Stimulated activated CD8-positive, alpha-beta memory T cell treated with anti-CD3 and anti-CD28 coated beads, Interleukin-4, amount 100 ng/mL, for 1 hour (primary cell): ENCODE measurements at places on chromosomes 16 and 17.

- DNase-seq: no peak
Measured at GRCh38 chr16:50238314-50238713, 28.0 kb upstream of the ADCY7 start.

GRCh38 chr16:49604602-49605001 lies 231.0 kb downstream of the C16orf78 start:
- no peak for DNase-seq

DNA sequence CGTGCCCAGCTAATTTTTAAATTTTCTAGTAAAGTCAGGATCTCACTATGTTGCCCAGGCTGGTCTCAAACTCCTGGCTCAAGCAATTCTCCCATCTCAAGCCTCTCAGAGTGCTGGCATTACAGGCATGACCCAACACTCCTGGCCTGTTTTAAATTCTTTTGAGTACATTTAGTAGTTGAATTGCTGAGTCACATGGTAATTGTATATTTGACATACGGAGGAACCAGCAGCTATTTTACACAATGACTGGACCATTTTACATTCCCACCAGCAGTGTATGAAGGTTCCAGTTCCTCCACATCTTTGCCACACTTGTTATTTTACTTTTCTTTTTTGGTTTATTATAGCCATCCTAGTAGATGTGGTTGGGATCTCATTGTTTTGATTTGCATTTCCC lies 43.6 kb downstream of the RHOT1 start:
- DNase-seq: no peak

DNA sequence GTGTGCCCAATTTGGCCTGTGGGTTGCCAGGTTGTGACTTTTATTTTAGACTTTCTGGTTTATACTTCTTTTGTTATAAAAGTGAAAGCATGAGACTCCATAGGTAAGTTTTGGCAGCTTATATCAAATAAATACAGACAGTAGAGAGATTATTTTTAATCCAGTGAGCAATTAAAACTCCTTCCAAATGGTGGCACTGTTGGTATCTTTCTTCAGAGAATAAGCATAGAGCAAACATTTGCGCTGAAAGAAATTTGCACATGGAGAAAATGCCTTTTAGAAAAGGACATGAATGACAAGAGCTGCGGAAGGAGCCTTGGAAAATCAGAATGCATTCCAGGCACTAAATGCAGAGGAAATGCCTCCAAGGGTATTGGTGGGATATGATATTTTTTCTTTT lies 46.1 kb upstream of the DNAJA2 start:
- no peak for DNase-seq

GRCh38 chr17:8310601-8311123 lies 621 bp downstream of the ARHGEF15 start:
- no peak for DNase-seq

DNA sequence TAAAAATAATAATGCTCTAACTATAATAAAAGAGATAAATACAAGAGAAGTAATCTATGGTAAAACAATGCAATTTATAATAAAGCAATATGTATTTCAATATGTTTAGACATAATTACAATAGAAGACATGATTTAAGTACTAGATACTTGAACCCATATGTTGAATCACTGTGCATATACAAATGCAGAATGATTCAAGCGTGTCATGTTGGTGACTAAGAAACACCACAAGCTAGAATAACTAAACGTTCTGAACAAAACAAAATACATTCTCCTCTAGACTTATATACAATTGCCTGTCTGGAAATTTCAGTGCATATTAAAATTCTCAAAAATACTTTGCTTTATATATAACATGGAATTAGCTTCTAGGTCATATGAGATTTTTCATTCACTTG lies 11.2 kb downstream of the TADA2A start:
- no peak for DNase-seq

DNA sequence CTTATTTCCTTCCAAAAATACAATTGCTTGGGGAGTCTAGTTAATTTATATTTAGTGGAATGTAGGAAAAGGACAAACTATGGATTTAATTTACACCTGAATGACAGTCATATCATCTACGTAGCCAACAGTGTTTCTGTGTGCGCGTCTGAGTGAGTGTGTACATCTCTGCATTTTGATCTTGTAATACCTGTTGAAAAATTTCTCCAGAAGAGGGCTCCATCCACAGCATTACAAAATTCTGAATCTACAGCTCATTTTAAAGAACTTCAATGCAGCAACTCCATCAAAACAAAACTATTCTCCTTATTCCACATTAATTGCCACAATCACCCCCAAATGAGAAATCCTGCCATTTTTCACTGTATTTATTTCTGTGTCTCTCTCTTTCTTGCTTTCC lies 3.9 kb downstream of the CDH13 start:
- no peak for DNase-seq

GRCh38 chr17:70314506-70314905 lies 145.2 kb downstream of the KCNJ2 start:
- no peak for DNase-seq

DNA sequence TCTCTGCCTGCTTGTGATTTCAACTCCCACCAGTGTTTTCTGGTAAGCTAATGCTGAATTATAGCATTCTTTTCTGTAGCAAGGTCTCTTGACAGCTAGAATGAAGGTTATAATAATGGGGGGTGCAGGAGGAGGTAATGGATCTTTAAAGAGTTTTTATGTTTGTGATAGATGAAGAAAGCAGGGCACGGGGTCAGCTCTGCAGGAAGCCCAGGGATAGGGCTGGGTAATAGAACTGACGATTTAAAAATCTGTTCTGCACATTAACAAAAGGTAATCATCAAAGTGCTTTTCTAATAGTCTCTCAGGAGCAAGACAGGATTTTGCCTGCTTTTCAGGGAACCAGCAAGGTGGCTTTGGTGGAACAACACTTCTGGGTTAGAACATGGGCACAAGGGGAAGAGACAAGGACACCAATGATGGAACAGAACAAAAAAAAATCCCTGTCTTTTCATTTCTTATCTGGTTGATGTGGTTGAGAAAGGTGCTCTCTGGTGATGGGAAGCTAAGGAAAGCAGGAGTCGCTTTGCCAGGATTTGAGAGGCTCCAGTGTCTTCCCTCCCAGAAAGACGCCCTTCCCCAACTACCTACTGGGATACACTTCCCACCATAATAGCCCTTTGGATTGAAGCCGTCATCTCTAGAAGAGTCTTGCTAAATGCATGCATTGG lies 263.1 kb downstream of the PHKB start:
- no peak for DNase-seq

GRCh38 chr16:77739559-77739892 lies 17.2 kb downstream of the NUDT7 start:
- no peak for DNase-seq

GRCh38 chr16:87710887-87711286 lies 54.9 kb downstream of the KLHDC4 start:
- DNase-seq: no peak

DNA sequence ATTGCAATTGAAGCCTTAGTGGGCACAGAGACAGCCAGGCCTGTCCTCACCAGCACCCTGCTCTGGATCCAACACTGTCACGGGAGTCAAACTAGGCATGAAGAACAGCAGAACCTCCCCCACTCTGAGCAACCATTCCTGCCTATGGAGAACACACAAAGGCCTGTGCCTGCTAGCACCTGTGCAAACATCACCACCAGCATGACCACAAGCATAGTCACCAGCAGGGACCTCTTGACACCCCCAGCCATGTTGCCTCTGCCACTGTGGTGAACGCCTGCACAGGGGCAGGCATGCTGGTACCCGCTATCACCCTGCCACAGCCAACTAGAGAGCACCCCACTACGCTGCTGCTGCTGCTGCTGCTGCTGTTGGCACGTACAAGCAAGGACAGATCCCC lies 51.7 kb downstream of the CMC2 start:
- no peak for DNase-seq

DNA sequence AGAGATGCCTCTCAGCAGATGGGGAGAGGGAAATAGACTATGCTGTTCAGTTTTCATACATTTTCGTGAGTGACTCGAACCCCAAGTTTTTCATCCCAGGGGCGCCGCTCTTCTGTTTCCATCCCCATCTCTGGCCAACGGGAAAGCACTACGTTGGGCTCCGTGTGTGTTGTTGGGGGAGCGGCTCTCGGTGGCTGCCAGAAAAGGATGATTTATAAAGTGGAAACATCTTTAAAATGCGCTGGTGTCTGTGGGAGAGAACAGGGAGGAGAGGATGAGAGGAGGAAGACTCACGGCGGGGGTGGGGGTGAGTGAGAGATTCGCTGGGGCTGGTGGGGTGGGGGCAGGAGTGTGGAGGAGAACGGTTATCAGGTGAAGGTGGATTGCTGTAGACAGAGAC lies 5.8 kb downstream of the TBX4 start:
- no peak for DNase-seq

DNA sequence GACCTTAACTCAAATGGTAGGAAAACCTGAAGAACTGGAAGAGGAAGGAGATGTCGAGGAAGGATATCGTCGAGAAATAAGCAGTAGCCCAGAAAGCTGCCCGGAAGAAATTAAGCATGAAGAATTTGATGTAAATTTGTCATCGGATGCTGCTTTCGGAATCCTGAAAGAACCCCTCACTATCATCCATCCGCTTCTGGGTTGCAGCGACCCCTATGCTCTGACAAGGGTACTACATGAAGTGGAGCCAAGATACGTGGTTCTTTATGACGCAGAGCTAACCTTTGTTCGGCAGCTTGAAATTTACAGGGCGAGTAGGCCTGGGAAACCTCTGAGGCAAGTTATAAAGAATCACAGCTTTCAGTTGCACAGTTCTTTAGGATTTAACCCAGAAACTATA lies 15.5 kb downstream of the ERCC4 start:
- DNase-seq: no peak

GRCh38 chr16:9039210-9039609 lies 52.2 kb upstream of the HAPSTR1 start:
- DNase-seq: no peak
